Vein endothelial cell (primary cell): ENCODE measurements at places on chromosomes 7 and 10. TPM values are rescaled to one million over a fixed set of nuclear protein-coding genes. Genes with fewer than 3 reads are reported as not detected.

Gene HMX2
- not detected in 2 replicates for total RNA-seq

Gene OLAH
- under 0.01 TPM in 1 of 2 replicates, not detected in the other for total RNA-seq

Gene WNT16
- not detected in 2 replicates for total RNA-seq

Gene ZDHHC6
- 24.8 and 32.0 TPM in 2 replicates for total RNA-seq

Gene PON1
- total RNA-seq = not detected in 2 replicates

Gene DYDC2
- total RNA-seq = not detected in 2 replicates

Gene PLEKHS1
- under 0.01 TPM in 1 of 2 replicates, not detected in the other for total RNA-seq

Gene CPN1
- total RNA-seq = not detected in 2 replicates

Gene CARD11
- 3.5 and 20.3 TPM in 2 replicates for total RNA-seq

Gene NPTX2
- 1.6 and 3.4 TPM in 2 replicates for total RNA-seq

Gene ASB10
- total RNA-seq = not detected in 2 replicates

Gene RNF32
- under 0.01 TPM in 1 of 2 replicates, not detected in the other for total RNA-seq
